Endothelial cell of coronary artery (primary cell): ENCODE measurements at places on chromosomes 6 and 20. TPM values are rescaled to one million over a fixed set of nuclear protein-coding genes. Genes with fewer than 3 reads are reported as not detected.

CGA gene
- not detected in 2 replicates for total RNA-seq

ADTRP gene
- 2.7 and 40.0 TPM in 2 replicates for total RNA-seq

PLCB1 gene
- 15.1 and 16.5 TPM in 2 replicates for total RNA-seq

PHACTR3 gene
- not detected in 2 replicates for total RNA-seq

TXLNB gene
- 0.18 and 0.19 TPM in 2 replicates for total RNA-seq

PCSK2 gene
- not detected in 2 replicates for total RNA-seq

GSTA2 gene
- not detected in 2 replicates for total RNA-seq

NFS1 gene
- 13.5 and 14.7 TPM in 2 replicates for total RNA-seq

C4B gene
- total RNA-seq = 0.63 and 1.8 TPM in 2 replicates

SOX4 gene
- total RNA-seq = 72.5 and 83.8 TPM in 2 replicates

C20orf202 gene
- total RNA-seq = 0.09 TPM in 1 of 2 replicates, not detected in the other

PGC gene
- total RNA-seq = not detected in 2 replicates

PTCRA gene
- not detected in 2 replicates for total RNA-seq

WFDC12 gene
- not detected in 2 replicates for total RNA-seq

AURKA gene
- 14.1 and 39.9 TPM in 2 replicates for total RNA-seq

FOXQ1 gene
- not detected in 2 replicates for total RNA-seq

GHRH gene
- total RNA-seq = not detected in 2 replicates

DLK2 gene
- total RNA-seq = 0.09 and 0.28 TPM in 2 replicates

LY6G6D gene
- total RNA-seq = not detected in 2 replicates
